ENCODE measurements at places on chromosomes 5 and 9.

GRCh38 chr9:89153232-89154017 lies 25.2 kb downstream of the SHC3 start:
- DNase-seq: no peak

DNA sequence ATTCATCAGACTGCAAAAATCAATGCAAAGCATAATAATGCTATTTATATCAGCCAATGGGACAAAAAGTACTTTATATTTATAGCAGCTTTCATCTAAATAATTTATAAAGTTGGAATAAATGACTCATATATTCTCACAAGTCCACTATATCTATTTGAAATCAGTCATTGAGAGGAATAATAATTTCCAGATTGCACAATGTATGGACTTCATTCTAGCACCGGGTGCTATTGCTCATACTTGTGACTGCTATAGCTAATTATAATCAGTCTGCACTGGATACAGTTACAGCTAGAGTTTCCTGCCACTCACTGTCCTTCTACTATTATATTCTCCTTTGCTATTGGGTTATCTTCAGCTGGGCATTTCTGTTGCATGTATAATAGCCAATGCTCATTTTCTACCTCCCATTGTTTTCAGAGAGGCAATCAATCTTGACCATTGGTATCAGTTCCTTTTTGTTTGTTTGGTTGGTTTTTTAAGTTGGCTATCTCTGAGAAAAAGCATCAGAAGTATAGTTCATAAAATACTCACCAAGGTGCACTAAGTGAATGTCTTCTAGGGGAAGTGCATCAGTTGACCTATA lies 1.9 kb downstream of the CDH18 start:
- DNase-seq: no peak

DNA sequence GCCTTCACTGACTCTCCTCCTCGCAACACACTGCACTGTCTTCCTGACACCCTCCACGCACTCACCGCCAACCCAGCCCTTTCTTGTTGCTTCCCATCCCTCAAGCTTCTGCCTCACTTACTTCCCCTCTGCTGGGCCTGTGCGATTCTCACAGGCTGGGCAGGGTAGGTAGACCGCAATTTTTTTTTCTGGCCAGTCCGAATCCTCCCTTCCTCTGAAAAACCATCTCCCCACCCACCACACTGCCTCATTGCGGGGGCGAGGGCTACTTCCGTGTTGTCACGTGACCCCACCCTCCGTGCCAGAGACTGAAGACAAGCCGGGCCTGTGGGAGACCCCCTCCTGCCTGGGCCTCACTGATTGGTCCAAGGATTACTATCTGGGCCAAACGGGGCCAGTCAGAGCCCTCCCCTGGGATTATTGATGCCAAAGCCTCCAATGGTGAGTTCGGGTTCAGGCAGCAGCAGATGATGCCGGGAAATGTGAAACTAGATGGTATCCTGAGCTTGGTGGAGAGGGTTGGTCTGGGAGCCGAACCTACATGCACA lies 73.1 kb downstream of the STK10 start:
- DNase-seq: peak; percentile 60

- no peak for DNase-seq
Observed at GRCh38 chr9:121239071-121239470, 28.9 kb upstream of the GSN start.

DNA sequence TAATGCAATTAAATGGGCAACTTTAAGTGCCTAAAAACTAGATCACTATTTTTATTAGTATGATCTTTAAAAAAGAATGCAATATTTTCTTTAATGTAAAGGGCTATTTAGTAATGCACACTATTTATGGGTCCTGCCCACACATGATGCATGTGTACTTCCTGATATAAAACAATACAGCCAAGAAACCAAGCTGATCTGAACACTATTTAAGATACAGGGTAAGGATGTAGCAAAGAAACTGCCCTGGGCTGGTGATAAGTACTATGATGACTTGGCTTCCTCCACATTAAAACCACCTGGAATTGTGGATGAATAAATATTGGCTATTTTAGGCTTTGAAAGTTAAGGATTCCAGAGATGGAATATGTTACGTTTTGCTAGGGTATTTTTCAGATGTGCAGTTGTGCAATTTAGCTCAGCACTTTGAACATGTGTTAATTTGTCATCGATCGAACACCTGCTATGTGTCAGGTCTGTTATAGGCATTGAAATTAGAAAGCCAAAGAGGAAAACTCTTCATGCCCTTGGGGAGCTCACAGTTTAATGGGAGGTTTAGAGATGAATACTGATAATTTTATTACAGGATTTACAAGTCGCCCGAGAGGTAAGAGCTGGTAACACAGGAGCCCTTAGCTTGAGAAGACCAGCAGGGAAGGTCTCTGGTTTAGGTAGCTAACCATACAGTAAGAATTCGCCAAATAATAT lies 276.7 kb downstream of the PLK2 start:
- DNase-seq: no peak

GRCh38 chr5:424301-425110 lies 18.5 kb upstream of the EXOC3 start:
- DNase-seq: no peak

GRCh38 chr9:107667231-107668070 lies 177.9 kb upstream of the KLF4 start:
- no peak for DNase-seq

DNA sequence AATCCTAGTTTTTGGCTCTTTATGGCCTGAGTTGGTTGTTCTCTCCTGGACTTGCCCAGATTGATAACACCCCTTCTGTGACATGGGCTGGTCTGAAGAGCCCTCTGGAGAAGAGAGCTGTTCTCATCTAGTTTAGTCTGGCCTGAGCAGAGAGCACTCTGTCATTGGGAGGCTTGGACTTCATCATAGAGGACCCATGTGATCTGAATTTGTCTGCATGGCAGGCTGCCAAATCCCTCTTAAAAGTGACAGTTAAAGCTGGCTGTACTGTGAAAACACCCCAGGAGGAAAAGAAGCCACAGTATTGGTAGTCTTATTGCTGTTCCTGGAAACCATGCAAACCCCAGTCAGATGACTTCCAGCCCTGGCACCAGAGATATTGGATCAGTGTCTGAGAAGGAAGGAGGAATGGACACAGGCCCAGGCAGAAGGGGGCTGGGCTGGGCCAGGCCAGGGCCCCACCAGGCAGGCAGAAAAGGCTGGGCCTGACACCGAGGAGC lies 3.7 kb upstream of the WDR31 start:
- DNase-seq: no peak

DNA sequence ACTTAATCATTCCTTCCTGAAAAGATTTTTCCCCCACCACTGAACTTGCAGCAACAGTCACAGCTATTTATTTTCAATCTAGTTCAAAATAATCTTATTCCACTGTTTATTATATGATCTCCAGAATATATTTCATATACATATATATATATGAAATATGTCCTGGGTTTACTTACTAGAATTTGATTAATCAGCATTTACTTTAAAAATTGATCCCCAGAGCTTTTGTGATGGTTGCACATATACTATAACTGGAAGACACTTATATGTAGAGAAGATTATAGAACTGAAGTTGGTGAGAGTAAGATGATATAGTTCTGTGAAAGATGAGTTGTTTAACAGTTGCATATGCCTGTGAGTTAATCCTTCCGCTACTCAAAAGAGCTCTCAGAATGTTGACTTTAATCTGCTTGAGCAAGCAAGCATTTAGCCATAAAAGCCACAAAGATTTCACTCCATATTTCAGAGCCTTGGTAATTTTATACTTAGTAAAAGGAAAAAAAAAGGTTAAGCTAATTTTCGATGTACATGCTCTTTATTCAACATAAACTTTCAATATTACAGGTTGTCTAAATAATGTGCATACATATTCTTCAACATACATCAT lies 399.3 kb upstream of the CDH9 start:
- no peak for DNase-seq

DNA sequence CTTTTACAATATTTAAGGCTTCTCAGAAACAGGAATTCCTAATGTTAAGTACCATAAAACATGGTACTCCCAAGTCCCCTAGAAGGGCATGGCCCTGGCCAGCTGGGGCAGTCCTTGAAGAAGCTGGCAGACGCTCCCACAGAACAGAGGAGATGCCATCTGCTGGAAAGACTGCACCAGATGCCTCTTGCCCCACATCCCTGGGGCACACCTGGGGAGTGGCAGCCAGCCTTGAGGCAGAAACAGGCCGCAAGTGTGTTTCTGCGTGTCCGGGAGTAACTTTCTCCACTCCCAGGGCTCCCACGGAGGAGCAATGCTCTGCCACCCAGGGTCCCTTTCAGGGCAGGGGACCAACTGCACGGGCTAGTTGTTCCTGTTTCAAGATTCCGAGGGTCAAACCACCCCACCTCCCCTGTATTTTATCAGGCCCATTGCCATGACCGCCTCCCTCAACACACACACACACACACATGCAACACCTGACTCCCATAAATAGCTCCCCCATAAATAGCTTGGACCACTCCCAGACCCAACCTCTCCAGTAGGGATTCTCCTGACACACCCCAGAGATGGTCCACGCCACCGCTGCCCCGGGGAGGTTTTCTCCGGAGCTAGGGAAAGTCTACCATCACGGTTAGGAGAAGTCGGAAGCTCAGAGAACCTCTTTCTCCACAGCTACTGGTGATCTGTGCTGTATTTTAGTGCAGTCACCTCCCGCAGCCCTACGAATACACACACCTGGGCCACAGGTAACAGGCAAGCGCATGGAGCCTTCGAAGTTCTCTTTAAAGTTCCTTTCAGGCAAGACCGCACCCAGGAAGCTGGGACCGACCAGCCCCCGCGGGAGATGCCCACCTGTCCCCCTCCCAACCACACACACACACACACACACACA lies 1.5 kb downstream of the SPOCK1 start:
- no peak for DNase-seq

DNA sequence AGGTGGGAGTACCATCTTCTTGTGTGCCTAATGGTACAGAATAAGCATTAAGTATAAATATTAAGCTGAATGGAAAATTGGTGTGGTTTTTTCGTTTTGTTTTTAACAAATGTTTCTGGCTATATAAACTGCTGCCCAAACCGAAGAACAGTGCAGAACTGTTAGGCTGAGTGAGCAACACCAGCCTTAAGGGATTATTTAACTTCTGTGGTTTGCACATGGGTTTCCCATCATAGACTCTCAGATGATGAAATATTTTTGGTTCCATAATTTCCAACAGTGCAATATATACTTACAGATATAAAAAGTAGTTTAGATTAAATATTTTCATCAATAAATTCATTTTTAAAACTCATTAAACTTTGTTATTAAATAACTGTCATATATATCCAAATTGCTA lies 16.4 kb downstream of the C5orf63 start:
- DNase-seq: no peak

DNA sequence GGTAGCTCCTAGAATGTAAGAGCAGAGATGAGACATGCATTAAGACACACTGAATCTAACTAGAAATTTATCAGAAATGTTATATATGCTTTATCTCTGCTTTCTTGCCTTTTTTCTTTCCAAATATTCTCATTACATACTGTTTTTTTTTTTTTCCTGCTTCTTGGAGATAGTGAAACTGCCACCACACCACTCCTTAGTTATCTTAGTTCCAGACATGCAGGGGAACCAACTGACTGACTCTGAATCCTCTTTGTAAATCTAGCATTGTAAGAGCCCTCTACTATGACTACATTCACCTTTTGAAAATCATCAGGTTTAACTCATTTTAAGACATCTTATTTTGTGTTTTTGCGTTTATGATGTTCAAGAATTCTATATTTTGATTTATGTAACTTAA lies 181.3 kb upstream of the ST8SIA4 start:
- DNase-seq: no peak

DNA sequence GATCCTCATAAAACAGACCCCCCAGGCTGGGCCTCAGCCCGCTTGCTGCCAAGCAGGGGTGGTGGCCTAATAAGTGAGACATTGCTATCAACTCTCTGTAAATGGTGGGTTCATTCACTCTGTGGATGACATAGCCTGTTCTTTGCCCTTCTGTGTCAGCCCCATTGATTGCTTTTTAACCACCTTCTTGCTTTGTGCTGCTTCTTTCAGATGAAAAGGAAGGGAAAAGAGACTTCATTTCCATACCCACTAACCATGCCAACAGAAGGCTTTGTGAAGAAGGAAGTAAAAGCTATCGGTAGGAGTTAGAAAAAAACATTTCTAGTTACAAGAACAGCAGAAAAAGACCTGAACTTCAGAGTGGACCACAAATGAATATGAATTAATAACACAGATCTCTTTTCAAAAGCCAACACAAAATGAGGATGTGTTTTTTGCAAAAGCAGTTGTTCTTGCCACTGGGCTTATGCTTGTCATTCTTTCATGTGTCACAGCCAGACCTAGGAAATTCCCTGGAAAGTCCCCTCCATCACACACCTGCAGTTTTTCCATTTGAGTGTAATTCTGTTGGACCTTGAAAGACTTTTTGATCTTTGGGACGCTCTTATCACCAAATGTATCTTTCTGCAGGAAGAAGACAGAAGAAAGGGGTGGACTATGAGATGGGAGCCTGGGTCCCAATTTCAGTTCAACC lies 507.7 kb downstream of the CCDC171 start:
- DNase-seq: no peak

GRCh38 chr5:154411338-154411737 lies 34.5 kb upstream of the SAP30L start:
- DNase-seq: no peak

DNA sequence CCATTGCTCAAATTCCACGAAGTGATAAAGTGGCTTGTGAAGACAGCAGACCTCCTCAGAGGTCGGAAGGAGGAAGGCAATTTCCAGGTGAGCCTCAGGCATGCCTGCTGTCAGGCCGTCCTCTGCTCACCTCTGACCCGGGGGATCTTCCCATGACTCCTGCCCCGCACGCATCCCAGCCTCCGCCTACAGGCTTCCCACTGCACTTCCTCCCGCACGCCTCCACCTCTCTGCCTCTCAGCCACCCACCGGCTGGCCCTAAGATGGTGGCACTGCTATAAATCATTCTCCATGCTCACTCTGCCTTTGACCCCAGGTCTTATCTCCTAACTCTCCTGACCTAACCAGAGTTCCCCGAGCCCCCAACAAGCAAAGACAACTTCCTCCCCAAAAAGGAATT lies 49.4 kb upstream of the DNAH5 start:
- DNase-seq: no peak

DNA sequence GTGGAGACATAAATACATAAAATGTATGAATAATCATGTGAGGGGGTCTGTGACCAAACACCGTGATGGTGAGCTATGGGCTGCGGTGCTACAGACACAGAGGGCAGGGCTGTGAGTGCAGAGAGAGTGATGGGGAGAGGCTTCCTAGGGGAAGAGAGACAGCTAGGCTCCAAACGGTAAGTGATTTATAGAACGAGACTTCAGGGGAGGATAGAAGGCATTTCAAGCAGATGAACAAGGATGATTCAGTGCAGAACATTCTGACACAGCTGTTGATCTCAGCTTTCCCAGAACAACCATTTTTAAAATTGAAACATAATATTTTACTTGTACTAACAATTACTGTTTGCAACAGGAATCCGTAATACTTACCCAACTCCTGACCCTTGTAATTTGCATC lies 100.7 kb downstream of the GAS1 start:
- DNase-seq: no peak

- DNase-seq: no peak
Observed at GRCh38 chr5:148666353-148666752, 12.0 kb upstream of the HTR4 start.

DNA sequence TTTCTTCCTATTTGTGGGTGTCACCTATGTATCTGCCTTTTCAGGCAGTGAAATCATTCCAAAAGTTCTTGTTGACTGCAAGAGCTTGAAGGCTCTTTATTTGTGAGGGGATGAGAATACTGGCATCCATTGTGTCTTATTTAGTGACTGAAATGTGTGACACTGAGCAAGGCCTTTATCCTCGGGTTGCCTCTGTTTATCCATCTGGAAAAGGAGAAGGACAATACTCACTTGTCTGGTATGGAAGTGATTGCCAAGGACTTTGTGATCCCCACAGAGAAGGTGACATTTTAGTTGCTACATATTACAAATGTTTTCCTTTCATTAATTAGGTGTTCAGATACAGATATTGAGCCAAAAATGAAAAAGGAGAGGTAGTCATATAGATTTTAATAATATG lies 80.2 kb downstream of the ARRDC3 start:
- no peak for DNase-seq

Data from stimulated activated CD4-positive, alpha-beta T cell treated with anti-CD3 and anti-CD28 coated beads, Interleukin-1b, Interleukin-23, amount 100 ng/mL, for 4 hours (primary cell).